ENCODE measurements at places on chromosomes 11 and 22.

DNA sequence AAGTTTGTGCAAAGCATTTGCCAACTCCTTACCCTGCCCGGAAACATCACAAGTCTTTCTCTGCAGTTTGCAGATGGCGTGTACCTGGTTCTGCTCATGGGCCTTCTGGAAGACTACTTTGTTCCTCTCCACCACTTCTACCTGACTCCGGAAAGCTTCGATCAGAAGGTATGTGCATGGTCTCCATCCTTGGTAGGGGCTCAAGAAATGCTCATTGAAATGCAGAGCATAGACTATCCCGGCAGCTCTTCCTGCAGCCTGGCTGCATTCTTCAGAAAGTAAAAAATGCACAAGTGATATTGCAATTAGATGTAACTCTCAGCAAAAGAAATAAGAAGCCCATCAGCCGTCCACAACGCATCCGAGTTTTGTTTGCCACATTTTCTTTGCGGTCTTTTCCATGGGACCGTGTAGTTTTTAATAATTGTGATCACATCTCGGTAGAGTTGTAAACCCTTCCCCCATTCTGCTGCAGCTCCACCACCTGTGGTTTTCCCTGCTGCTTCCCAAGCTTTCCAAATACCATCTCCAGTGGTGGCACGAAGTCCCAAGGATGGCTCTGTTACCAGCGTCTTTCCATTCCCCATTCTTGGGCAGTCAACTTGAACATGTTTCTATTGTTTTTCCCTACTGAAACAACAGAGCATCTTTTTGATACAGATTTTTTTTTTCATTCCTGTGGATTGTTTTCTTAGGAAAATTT is 22.7 kb upstream of the PARVG start:
- H3K36me3 ChIP-seq: no peaks in the 10 kb centered on the region
- no peaks in the 10 kb centered on the region for H3K27me3 ChIP-seq
- H3K27ac ChIP-seq: no peak overlapping the region
- no peak overlapping the region for H3K4me3 ChIP-seq

GRCh38 chr22:46634011-46634699 is 14.0 kb downstream of the GRAMD4 start:
- H3K27ac ChIP-seq: no peak overlapping the region
- no peak overlapping the region for H3K4me3 ChIP-seq
- no peaks in the 10 kb centered on the region for H3K36me3 ChIP-seq

- no peaks in the 10 kb centered on the region for H3K27me3 ChIP-seq
- H3K4me1 ChIP-seq: peaks cover 19% of the 10 kb centered on the region
- no peak overlapping the region for H3K4me3 ChIP-seq
Observed at GRCh38 chr11:83063073-83063754, 8.5 kb downstream of the RAB30 start.

- H3K4me1 ChIP-seq: peaks cover 26% of the 10 kb centered on the region
- H3K27ac ChIP-seq: peak overlapping the region; percentile 84
- H3K4me3 ChIP-seq: no peak overlapping the region
- no peaks in the 10 kb centered on the region for H3K36me3 ChIP-seq
- DNase-seq: peak; percentile 90
Observed at GRCh38 chr11:86559311-86559945, 113.0 kb downstream of the ME3 start.

GRCh38 chr11:119433358-119433725 is 10.4 kb upstream of the THY1 start:
- DNase-seq: peak; percentile 35
- no peak overlapping the region for H3K4me3 ChIP-seq
- H3K4me1 ChIP-seq: peaks cover 18% of the 10 kb centered on the region
- no peak overlapping the region for H3K27ac ChIP-seq
- no peaks in the 10 kb centered on the region for H3K36me3 ChIP-seq
- peaks cover 5% of the 10 kb centered on the region for H3K27me3 ChIP-seq

GRCh38 chr11:61797263-61797944 is 4.7 kb downstream of the FEN1 start:
- no peaks in the 10 kb centered on the region for H3K27me3 ChIP-seq
- H3K4me3 ChIP-seq: no peak overlapping the region
- H3K36me3 ChIP-seq: peaks cover 9% of the 10 kb centered on the region

DNA sequence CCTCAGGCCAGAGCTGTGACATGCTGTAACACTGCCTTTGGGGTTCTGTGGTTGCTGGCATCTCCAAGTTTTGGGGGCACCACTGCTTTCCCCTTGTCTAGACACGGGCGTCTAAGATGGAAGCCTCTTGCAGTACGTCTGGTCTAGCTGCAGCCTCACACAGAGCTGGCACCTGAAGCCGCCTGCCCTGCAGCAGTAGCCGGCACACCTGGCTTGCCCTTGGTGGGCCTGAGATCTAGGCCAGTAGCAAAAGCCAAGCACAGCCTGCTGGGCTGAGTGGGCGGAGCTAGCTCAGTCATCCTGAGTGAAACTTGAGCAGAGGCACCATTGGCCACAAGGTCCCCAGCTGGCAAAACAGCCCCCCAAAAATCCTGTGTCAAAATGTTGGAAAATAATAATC is 154.2 kb downstream of the DLG2 start:
- H3K4me1 ChIP-seq: no peaks in the 10 kb centered on the region
- H3K36me3 ChIP-seq: no peaks in the 10 kb centered on the region
- H3K4me3 ChIP-seq: no peak overlapping the region
- H3K27me3 ChIP-seq: no peaks in the 10 kb centered on the region
- H3K27ac ChIP-seq: no peak overlapping the region

DNA sequence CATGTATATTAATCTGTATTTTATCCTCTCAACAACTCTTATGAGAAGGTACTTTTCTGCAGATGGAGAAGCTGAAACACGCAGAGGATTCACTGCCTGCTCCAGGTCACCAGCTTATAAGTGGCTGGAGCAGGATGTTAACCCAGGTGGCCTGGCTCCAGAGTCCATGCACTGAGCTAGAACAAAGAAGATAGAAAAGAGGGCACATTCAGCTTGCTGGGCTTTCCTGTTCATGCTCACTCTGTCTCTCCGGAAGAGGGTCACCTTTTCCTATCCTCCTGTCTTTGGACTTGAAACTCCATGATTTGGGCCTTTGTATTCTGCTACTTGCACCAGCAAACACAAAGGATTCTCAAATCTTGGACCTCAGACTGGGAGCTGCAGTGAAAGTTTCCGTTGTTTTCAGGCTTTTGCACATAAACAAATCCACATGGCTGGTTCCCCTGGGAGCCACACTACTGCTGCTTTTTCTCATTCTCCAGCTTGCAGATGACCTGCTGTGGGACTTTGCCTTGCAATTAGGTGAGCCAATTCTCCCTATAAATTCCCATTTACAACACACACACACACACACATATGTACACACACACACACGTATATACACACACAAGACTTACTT is 117.3 kb upstream of the GRK3 start:
- no peaks in the 10 kb centered on the region for H3K36me3 ChIP-seq
- no peak overlapping the region for H3K27ac ChIP-seq
- peaks cover 14% of the 10 kb centered on the region for H3K4me1 ChIP-seq
- no peak for DNase-seq
- H3K4me3 ChIP-seq: no peak overlapping the region
- H3K27me3 ChIP-seq: no peaks in the 10 kb centered on the region

DNA sequence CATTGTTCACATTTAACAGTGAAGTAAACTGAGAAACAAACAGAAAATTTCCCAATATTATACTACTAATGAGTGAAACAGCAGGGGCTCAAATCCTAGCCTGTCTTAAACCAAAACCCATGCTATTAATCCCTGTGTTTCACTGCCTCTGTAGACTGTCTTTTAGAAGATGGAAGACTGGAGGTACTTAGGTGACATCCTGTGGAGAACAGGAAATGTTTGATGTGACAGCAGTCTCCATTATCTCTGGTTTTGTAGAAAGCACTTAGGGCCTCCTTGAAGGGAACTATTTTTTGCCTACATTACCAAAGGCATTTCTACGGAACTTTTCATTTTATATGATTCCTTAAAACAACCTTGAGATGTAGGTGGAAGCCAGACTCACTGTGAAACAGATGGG is 288.1 kb upstream of the SORL1-AS1 start:
- H3K27ac ChIP-seq: no peak overlapping the region
- DNase-seq: no peak
- H3K4me3 ChIP-seq: no peak overlapping the region
- H3K36me3 ChIP-seq: no peaks in the 10 kb centered on the region
- H3K4me1 ChIP-seq: no peaks in the 10 kb centered on the region

DNA sequence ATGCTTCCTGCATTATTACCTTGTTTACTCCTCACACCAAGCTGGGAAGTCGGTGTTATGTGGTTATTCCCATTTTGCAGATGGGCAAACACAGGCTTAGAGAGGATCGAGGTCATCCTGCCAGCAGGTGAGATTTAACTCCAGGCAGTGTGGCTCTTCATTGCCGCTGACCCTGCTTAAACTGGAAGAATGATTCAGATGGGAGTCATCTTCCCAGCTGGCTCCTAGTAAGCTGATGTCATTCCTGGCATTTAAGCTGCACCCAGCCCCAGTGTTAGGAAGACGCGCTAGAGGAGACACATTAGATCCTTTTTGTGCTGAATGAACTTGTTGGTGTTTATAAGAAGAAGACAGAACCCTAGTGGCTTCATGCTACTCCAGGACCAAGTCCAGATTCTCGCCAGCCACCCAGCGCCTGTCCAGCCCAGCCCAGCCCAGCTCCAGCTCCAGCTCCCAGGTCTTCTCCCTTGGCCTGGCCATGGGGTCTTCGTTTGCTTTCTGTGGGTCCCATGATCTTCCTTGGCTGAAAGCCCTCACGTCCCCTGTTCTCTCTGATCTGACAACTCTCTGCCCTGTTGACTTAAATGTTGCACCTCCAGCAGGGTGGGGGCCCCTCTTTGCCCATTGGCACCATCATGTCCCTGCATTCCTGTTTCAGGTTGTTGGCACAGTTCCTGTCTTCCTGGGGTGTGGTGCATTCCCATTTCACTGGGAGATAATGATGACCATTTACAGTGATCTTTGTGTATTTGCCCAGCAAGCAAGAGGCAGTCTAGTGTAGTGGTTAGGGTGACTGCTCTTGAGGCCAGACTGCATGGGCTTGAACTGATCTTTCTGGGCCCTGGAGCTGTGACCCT is 13.6 kb downstream of the PARVB start:
- H3K4me3 ChIP-seq: no peak overlapping the region
- peak; percentile 52 for DNase-seq
- H3K36me3 ChIP-seq: no peaks in the 10 kb centered on the region
- H3K4me1 ChIP-seq: peaks cover 7% of the 10 kb centered on the region
- H3K27me3 ChIP-seq: no peaks in the 10 kb centered on the region

DNA sequence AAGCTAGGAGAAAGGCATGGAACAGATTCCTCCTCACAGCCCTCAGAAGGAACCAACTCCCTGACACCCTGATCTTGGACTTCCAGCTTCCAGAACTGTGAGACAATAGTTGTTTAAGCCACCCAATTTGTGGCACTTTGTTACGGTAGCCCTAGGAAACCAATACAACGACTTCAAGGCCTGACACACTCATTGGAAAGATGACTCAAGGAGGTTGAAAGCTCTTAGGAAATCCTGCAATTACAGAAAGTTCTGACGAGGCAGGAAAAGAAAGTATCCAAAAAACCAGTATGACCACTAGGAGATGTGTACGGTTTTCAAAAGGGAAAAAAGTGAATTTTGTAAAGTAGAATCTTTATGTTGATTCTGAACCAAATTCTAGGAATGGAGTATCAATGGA is 161.4 kb downstream of the SWAP70 start:
- H3K36me3 ChIP-seq: no peaks in the 10 kb centered on the region
- no peak overlapping the region for H3K4me3 ChIP-seq
- no peak for DNase-seq
- no peaks in the 10 kb centered on the region for H3K27me3 ChIP-seq

- peaks cover 39% of the 10 kb centered on the region for H3K27me3 ChIP-seq
- peak within 1 kb of the TSS; percentile 39 for H3K4me3 ChIP-seq
- no peak for DNase-seq
Observed at GRCh38 chr22:23070418-23071229, at the start of gene GNAZ. Gene GNAZ (plus strand): TSS chr22:23070519. CDS start chr22:23095696, 25,177 bp downstream.

DNA sequence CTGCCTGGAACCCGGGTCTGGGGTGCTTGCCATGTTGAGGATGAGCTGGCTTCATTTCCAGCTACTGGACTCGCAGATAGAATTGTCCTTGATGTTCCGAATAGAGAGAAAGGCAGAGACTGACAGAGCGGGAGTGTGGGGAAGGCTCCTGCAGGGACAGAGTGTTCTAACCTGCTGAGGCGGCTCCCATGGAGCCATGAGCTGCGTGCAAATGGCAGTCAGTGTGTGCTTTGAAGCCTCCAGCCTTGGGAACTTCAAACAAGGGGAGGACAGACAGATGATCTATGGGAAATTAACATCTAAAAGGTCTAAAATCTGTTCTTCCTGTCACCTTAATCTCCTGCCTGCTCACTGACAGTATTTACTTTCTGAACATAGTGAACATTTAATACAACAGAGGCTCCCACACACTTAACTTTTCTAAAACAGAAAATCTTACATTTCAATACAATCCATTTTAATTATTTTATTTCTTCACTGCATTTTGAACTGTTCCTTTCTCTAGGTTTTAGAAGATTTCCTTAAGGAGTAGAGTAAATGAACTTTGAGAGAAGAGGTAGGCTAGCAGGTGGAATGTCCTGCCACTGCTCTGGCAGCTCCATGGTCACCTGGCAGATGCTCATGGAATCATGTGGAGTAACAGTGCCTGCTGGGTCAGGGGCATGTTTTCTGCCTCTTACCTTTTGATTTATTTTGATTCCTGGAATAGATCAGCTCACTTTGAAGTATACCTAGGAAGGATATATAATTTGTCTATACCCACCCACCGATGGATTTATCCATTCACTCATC is 481.7 kb downstream of the NTM start:
- no peak for DNase-seq
- no peak overlapping the region for H3K4me3 ChIP-seq
- H3K27me3 ChIP-seq: no peaks in the 10 kb centered on the region
- no peaks in the 10 kb centered on the region for H3K36me3 ChIP-seq
- H3K27ac ChIP-seq: no peak overlapping the region
- no peaks in the 10 kb centered on the region for H3K4me1 ChIP-seq

GRCh38 chr11:118921929-118922744 is 3.6 kb downstream of the BCL9L start:
- H3K27ac ChIP-seq: peak overlapping the region; percentile 86
- H3K36me3 ChIP-seq: peaks cover 16% of the 10 kb centered on the region
- no peaks in the 10 kb centered on the region for H3K27me3 ChIP-seq
- DNase-seq: no peak
- H3K4me3 ChIP-seq: peak overlapping the region; percentile 95

DNA sequence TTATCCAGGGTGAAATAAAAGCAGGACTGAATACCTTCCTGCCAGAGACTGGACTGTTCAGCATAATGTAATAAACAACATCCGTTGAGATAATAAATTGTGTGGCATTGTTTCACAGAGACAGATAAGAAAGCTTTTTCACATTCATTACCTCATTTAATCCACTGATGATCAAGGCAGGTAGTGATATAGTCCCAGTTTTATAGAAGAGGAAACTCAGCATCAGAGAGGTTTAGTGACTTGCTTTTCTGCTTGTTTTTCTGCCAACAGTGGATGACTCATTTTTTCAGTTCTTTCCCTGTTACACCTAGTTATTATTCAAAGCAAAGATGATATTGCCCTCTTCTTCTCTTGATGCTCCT is 4.0 kb downstream of the MYO18B start:
- H3K27me3 ChIP-seq: no peaks in the 10 kb centered on the region
- no peaks in the 10 kb centered on the region for H3K36me3 ChIP-seq
- no peak overlapping the region for H3K27ac ChIP-seq
- DNase-seq: no peak

GRCh38 chr11:59918987-59919589 is 19.1 kb upstream of the OOSP1 start:
- peaks cover 6% of the 10 kb centered on the region for H3K4me1 ChIP-seq
- H3K27me3 ChIP-seq: no peaks in the 10 kb centered on the region
- H3K36me3 ChIP-seq: no peaks in the 10 kb centered on the region
- no peak overlapping the region for H3K4me3 ChIP-seq

GRCh38 chr22:20811971-20812660 is 38.2 kb downstream of the SERPIND1 start:
- DNase-seq: no peak
- no peak overlapping the region for H3K4me3 ChIP-seq
- H3K27ac ChIP-seq: no peak overlapping the region

GRCh38 chr22:35424761-35425160 is 24.8 kb downstream of the MCM5 start:
- no peak overlapping the region for H3K4me3 ChIP-seq
- peaks cover 4% of the 10 kb centered on the region for H3K4me1 ChIP-seq
- no peak overlapping the region for H3K27ac ChIP-seq
- H3K27me3 ChIP-seq: no peaks in the 10 kb centered on the region

Data from keratinocyte (primary cell).